Stimulated activated CD4-positive, alpha-beta T cell treated with anti-CD3 and anti-CD28 coated beads, Interleukin-1b, Interleukin-23, amount 100 ng/mL, for 1 hour (primary cell): ENCODE measurements at places on chromosomes 5 and 9.

DNA sequence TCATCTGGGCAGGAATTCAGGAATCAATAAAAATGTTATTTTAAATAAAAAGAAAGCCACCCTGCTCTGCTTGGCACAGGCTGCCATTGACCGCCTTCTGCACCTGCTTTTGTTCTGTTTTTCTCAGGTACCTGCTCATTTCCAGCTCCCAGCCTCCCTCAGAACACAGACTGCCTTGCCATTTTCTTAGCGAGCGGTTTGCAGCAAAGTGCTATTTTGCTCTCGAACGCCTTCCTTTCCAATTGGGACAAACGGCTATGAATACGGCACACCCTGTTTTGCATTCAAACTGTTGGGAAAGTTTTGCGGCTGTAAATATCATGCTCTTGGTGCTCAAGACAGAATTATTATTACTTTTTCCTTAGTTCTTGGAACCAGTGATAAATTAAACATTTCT lies 25.1 kb upstream of the FCN1 start:
- no peak for DNase-seq

DNA sequence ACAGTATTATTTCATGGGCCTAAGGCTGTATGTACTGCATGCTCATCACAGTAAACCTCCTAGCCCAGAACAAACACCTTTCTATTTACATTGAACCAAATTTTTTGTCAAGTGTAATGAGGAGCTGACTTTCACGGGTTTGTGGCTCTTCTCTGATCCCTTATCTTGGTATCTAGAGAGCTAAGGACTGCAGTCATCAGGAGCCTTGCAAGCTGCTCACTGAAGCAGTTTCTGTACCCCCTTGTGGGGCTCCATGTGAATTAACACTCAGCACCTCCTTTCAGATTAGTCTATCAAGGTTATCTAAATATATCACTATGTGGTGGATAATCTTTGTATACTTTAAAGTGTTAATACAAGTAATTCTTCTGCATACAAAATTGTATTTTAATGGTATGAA lies 108.2 kb downstream of the AUH start:
- DNase-seq, result no peak

- no peak for DNase-seq
Measured at GRCh38 chr5:169828385-169828784, 151.9 kb downstream of the INSYN2B start.

DNA sequence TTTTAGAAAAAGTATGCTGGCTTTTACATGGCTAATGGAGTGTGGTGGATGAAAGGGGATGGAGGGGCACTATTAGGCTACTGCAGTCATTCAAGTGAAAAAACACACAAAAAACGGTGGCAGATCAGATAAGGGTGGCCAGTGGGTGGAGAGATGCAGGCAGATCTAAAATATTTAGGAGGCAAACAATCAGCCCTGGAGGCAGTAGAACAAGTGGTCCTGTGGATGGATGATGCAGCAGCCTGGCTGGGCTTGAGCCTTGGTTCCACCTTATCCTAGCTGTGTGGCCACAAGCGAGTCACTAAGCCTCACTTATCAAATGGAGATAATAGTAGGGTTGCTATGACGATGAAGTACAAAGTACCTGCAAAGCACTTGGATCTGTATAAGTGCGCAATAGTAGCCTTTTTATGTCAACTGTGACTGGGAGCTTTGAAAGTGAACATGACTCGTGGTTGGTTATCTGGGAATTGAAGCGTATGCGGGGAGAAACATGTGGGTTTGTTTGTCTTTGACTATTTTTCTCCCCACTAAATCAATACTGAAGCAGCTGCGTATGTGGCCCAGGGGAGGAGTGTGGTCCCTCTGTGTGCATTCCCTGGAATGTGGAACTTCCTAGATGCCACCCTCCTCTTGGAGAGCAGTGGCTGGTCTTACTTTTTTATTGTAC lies 20.2 kb downstream of the NSG2 start:
- no peak for DNase-seq

GRCh38 chr5:35683466-35683865 lies 65.8 kb downstream of the SPEF2 start:
- no peak for DNase-seq

DNA sequence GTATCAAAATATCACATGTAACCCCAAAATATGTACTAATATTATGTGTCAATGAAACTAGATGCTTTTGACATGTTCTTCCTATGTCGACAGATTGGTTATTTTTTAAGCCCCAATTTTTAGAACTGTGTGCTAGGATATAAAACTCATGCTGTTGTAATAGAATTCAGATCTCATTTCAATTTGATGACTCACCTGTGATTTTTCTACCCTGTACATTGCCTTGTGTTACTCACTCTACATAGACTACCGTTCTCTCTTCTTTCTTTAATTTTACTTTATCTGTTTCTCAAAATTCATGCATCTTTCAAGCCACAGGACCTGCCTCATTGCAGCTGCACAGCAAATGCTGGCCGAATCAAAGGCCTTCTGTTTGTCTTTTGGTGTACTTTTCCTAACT lies 284.5 kb downstream of the MAT2B start:
- DNase-seq, result no peak

DNA sequence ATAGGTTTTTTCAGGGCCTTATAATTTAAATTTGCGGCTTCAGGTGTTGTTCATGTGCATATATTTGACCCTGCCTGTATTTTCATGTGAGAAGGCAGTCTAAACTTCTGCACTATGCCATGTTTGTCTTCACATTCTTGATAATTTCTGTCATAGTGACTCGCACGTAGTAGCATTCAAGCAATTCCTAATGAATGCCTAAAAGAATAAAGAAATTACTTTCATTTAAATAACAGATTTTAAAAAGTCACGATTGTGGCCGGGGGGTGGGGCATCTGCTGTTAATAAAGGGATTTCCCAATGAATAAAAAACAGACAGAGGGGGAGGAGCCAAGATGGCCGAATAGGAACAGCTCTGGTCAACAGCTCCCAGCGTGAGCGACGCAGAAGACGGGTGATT lies 318.0 kb downstream of the ADAMTS6 start:
- DNase-seq, result no peak

DNA sequence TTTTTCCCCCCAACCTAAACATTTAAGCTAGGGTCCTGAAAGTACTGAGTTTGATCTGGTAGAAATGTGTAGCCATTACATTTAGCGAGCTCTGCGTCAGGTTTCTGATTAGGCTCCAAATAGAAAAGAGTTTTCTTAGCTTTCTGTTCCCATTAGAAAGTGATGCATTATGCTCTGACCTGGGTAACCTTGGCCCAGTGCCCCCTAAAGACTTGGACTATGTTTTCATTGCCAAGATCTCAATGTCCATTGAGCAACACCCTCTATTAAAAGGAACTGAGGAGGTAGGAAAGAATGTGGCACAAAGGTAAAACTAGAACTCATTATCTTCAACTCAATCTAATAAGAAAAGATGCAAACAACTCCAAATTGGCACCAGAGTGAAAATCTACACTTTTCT lies 358.9 kb upstream of the PCSK5 start:
- DNase-seq, result no peak

DNA sequence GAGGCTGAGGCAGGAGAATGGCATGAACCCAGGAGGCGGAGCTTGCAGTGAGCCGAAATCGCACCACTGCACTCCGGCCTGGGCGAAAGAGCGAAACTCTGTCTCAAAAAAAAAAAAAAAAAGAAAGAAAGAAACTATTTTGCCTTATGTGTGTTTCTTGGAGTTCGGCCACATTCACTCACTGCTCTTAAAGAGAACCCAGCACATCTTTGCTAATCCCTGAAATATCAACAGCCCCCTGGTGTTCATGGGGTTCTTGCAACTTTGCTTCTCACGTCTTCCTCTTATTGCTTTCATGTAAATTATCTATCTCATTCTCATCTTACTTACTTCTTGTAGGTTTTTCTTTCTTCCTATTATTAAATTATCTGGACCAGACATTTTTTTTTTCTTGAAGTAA lies 126.3 kb upstream of the ASTN2 start:
- DNase-seq, result no peak

- DNase-seq, result no peak
Measured at GRCh38 chr9:91502913-91503672, 79.5 kb upstream of the NFIL3 start.

- no peak for DNase-seq
Measured at GRCh38 chr5:32283539-32284377, 29.0 kb downstream of the MTMR12 start.

GRCh38 chr9:86605303-86605702 lies 251.1 kb upstream of the TUT7 start:
- no peak for DNase-seq

GRCh38 chr5:168249923-168250322 lies 41.5 kb upstream of the WWC1 start:
- DNase-seq, result no peak

GRCh38 chr5:122150215-122150614 lies 20.9 kb downstream of the ZNF474 start:
- no peak for DNase-seq

DNA sequence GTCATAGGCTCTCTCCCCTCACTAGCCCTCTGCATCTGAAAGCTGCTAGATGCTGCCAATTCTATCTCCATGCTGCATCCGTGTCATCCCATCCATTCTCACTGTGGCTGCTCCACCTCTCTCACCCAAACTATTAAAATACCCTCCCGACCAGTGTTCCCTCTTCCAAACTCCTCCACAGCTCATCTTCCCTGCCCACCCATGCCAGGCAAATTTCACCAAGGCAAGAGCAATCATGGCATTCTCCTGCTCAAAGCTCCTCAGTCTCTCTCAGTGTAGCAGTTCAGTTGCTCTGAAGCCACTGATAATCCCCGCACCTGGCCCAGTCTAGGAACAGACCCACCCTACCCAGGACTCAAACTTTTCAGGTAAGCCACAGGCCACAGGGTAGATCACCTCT lies 48.4 kb downstream of the SPOCK1 start:
- no peak for DNase-seq

GRCh38 chr9:134519375-134520070 lies 122.1 kb upstream of the COL5A1 start:
- DNase-seq, result no peak

- DNase-seq, result no peak
Measured at GRCh38 chr5:54848581-54848980, 136.8 kb downstream of the ESM1 start.

DNA sequence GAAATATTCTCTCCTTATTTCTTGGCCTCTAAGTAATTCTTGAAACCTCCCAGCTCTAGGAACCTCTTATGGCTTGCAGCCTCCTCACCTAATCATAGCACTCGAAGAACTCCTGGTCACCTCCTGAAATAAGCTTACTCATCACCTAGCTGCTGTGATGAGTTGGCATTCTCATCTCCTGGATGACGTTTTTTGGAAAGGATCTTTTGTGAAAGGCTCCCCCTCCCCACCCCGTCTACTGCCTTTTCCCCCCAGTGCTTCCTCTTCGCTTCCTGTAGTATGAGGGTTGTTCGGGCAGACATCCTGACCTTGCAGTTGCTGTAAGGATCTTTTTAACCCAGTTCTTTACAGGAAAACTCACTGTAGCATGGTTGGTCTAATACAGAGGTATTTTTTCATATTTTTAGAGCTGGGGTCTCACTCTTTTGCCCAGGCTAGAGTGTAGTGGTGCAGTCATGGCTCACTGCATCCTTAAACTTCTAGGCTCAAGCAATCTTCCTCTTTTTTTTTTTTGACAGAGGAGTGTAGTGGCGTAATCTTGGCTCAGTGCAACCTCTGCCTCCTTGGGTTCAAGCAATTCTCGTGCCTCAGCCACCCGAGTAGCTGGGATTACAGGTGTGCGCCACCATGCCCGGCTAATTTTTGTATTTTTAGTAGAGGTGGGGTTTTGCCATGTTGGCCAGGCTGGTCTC lies 41.8 kb downstream of the ARHGAP26 start:
- DNase-seq, result no peak

- no peak for DNase-seq
Measured at GRCh38 chr5:19018822-19019221, 969.2 kb downstream of the CDH18 start.

- DNase-seq, result no peak
Measured at GRCh38 chr5:138460032-138460693, 5.1 kb upstream of the EGR1 start.

GRCh38 chr9:126611193-126611591 lies 2.5 kb upstream of the LMX1B start:
- no peak for DNase-seq

- DNase-seq, result no peak
Measured at GRCh38 chr5:124297826-124298225, 448.6 kb downstream of the ZNF608 start.

DNA sequence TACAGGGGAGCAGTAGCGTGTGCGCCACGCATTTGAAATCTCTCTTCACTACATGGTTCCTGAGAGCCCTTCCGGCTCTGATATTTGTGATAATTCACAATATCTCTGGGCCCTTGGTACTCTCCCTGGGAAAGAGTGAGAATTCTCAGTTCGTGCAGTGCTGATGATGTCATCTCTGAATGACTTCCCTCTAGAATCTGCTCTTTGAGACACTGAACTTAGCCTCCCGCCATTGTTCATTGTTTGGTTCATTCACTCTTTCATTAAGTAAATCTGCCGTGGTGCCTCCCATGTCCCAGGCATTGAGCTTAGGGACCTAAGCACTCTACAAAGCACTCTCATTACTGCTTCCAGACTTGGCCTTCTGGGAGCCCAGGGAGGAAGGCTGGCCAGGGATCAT lies 94.0 kb downstream of the PPARGC1B start:
- DNase-seq, result no peak

- no peak for DNase-seq
Measured at GRCh38 chr9:16869882-16870595, 431 bp downstream of the BNC2 start.

DNA sequence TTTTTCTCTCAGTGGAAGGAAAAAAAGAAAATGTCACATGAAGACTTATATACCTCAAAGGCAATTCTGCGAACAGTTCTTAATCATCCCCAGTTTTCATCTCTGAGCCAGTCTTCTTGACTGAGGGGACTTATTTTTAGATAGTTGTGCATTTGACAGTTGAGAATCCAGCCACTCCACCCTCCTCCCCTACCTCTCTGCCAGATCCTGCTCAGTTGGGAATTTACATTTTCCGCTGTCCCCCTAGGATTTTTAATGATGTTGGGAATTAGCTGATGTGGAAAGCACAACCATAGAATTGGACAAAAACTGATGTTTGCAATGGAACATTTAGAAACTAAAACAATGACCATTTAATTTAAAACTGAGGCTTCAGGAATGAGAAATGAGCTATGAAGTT lies 194.3 kb upstream of the PIK3R1 start:
- no peak for DNase-seq

DNA sequence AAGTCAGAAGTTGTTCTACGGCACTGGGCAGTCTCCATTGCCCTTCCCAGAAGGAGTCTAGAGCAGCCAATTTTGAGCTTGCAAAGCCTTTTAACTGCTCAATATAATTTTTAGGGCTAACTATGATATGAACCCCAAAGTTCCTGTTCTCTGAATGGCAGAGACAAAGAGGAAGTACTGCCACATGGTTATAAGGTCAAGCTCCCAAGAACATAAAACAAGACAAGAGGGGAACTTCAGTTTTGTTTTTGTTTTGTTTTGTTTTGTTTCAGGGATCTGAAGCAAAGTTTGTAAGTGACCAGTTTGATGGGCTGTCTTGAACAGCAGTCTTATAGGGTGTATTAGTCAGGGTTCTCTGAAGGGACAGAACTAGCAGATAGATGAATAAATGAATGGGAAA lies 11.9 kb upstream of the SMC2 start:
- DNase-seq, result no peak

DNA sequence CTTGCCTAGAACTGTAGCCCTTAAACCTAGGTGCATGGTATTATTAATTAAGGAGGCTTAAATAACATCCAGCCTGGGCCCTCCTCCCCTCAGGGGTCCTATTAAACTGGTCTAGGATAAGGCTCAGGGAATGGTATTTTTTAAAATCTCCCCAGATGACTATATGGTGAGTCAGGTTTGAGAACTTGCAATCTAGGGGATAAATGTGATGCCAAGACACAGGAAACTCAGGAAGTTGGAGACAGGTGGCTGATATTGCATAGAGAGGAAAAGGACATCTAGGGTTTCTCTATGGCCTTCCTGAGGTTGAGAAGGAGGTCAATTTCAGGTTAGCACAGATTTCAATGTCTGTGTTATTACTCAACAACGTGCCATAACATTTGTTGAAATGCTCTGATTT lies 581.0 kb downstream of the TLE1 start:
- DNase-seq, result no peak
